ENCODE measurements at places on chromosomes 6 and 20.

DNA sequence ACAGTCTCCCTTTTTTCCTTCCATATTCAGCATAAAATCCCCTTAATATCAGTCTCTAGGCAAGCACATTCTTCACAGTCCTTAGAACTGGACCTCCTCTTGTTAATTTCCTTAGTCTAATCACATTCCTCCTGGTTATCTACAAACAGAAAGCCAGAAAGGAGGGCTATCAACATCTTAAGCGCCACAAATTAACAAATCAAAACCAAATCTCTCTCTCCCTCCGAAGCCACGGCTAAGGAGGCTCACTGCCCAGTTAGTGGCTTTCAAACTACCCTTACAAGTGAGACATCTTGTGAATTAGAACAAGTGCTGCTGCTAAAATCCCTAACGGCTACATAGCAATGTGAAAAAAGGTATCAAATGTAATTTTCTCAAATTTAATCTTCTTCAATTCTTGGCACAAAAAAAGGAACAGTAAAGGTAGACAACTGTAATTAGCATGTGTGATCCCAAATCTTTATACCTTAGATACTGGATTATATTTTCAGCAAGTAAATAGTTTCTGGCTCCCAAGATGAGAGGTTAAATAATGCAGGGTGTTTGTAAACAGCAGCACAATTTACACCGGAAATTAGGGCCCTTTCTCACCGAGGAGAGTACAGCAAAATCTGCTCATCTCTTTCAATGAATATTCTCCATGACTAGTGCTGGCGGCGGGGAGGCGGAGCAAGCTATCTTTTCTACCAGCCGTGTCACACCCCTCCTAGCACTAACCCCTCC, 1.4 kb upstream of the TRIM39 start:
- DNase-seq, result peak; percentile 53

GRCh38 chr6:134098276-134098675, 45.9 kb upstream of the SLC2A12 start:
- DNase-seq, result no peak

DNA sequence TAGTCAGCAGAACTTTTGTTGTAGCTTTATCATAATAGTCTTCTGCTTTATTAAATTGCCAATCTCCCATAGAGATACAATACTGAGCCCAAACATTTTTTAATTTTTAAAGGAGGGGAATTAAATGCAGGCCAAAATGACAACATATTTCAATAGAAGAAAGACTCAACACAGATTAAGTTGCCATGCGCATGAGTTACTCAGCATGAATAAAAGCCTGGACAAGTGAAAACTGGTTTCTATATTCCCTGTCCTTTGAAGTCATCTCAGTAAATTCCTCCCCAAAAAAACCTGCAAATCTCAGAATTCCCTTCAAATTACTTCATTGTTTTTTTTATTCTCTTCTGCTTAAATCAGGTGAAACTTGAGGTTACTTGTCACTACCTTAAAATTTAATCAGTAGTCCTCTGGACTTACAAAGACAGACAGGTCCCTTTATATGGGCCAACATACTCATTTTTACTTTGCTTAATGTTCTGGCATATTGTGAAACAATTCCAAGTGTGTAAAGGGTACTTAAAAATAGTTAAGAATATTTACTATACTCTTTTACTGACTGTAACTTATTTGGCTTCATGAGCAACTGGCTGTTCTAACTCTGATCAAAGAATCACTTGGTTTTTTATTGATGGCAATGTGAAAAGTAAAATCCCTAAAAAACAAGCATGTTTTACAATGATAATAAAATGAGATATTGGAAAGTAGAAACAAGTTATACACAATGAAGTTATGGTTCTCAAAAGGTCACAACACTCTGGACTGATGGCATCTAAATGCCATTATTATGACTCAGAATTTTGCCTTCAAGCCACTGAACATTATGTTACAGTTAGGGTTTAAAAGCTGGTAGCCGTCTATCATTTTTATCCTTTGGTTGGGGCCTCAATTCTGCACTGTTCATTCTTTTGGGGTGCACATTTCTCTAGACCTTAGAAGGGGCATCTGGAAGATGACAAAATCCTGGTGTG, 49.9 kb upstream of the COL21A1 start:
- no peak for DNase-seq

GRCh38 chr20:20549704-20550103, 162.7 kb downstream of the RALGAPA2 start:
- no peak for DNase-seq

DNA sequence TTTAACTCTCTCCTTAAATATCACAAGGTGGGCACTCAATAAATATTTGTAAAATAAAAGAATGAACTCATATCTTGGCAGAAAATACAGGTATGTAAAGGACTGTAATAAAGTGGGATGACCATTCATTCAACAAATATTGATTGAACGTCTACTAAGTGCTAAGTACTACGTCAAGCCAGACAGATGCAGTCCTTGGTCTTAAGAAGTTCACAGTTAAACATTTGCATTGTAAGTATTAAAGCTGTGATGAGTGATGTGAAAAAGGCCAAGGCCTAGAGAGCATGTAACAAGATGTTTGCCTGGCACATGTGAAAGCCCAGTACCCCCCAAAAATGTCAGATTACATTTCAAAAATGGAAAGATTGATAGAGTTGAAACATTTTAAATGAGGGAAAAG, 130.1 kb upstream of the TMEM170B start:
- no peak for DNase-seq

GRCh38 chr6:165615636-165616035, 47.4 kb downstream of the PDE10A start:
- DNase-seq, result no peak

GRCh38 chr20:52454660-52455059, 263.1 kb upstream of the ZFP64 start:
- no peak for DNase-seq

DNA sequence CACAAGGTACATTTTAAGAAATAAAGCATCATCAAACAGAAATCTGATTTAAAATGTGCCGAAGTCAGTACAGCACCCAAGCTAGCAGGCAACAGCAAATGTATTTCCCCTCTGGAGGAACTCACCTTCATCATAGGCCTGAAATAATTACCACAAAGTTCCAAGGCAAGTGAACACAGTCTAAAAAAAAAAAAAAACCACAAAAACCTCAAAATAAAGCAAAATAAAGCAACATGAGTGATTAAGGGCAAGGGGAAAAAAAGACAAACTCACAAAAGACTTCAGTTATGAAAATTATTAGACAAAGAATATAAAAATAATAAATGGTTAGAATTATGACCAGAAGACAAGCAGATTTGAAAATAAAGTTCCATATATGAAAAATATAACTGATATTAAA, 10.4 kb downstream of the GPR63 start:
- DNase-seq, result no peak

GRCh38 chr20:34512955-34513419, 3.2 kb upstream of the DYNLRB1 start:
- no peak for DNase-seq

DNA sequence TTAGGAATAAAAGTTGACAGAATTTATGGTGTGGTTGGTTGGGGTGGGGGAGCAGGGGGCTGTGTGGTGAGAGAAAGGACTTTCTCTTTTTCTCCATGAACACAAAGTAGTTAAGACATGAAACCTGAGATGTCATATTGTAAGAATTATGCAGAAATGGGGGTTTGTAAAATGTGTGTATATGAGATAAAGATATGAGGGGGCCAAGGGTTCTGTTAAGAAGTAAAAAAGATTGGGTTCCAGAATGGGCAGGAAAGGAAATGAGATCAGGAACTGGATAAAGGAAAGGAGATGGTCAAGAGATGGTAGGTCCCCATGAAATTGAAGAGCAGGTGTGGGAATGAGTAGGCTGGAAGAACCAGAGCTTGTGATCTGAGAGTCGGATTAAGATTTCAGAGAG, 9.7 kb downstream of the RNF146 start:
- no peak for DNase-seq

GRCh38 chr6:112941613-112942012, 594.5 kb downstream of the RFPL4B start:
- DNase-seq, result no peak

- no peak for DNase-seq
These were observed 72.8 kb upstream of the SPTLC3 start for GRCh38 chr20:12936020-12936419.

GRCh38 chr6:115847671-115848070, 213.0 kb downstream of the FRK start:
- no peak for DNase-seq

DNA sequence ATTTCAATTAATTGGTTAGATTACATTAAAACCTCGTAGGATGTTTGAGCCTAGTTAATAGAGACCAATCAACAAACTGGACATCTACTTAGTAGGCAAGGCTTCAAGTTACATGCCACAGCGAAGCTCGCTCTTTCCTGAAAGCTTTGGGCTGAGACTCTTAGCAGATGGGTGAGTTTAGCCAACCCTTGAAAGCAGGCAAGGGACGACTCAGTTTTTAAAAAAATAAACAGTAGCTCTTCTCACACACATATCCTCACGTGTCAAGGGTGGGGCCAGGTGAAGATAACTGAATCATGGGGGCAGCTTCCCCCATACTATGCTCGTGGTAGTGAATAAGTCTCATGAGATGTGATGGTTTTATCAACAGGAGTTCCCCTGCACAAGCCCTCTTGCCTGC, 775 bp downstream of the MTFR2 start:
- no peak for DNase-seq

DNA sequence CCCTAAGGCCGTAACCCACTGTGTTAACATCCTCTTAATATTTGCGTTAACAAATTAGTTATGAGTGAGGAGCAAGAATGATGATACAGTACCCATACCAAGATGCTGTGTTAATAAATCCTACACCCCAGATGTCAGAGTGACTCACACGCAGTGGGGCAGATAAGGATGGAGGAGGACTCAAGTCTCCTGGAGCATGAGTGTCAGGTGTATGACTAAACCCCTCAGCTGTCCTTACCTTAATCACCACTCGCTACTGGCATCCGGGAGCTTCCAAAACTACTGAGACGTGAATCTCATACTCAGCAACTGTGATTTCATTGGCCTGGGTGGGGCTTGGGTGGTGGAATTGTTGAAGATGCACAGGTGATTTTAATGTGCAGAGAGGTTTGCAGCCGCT, 131.3 kb upstream of the MTHFD1L start:
- no peak for DNase-seq

- DNase-seq, result no peak
These were observed 292.1 kb downstream of the ESR1 start for GRCh38 chr6:152099446-152100182.

DNA sequence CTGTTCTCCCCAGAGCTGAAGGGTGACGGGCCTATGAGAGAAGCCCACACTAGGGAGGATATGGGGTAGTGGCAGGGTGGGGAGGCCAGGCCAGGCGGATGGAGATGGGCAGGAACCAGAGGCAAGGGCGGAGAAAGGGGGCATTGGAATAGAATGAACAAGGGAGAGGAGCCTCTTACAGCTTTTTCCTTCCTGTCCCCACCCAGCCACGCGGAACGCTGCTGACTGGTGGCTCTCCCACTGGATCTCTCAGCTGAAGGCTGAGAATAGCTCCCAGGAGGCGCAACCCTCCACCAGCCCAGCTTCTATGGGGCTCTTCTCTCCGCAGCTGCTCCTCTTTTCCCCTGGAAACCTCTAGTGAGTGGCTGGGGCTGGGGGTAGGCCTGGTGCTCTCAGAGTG, 10.8 kb downstream of the DLK2 start:
- no peak for DNase-seq

GRCh38 chr6:107621229-107621937, 131.5 kb downstream of the SOBP start:
- no peak for DNase-seq

- no peak for DNase-seq
These were observed 30.5 kb downstream of the SPDEF start for GRCh38 chr6:34525431-34526175.

All from NCI-H1436 (cell line).